ENCODE measurements at places on chromosomes 2 and 18.

GRCh38 chr2:95307036-95307435, 9.9 kb downstream of the KCNIP3 start:
- no peak for DNase-seq

DNA sequence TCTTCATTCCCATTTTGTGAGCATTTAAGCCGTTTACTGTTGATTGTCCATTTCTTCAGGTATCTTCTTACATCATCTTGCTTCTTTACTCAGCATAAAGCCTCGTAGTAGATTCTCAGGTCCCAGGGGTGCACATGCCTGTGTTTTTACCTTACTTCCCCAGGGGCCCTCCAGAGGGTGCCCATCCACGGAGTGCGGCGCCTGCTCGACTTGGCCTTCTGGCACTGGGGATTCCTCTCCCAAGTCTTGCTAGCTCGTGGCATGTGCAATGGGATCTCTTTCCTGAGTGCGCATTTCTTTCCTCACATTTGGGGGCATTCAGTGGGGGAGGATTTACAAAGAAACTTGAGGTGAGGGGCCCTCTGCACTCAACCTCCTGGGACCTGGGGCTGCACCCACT, 148.1 kb downstream of the AGAP1 start:
- DNase-seq, result no peak

GRCh38 chr2:64504774-64505720, 19.1 kb upstream of the AFTPH start:
- no peak for DNase-seq

DNA sequence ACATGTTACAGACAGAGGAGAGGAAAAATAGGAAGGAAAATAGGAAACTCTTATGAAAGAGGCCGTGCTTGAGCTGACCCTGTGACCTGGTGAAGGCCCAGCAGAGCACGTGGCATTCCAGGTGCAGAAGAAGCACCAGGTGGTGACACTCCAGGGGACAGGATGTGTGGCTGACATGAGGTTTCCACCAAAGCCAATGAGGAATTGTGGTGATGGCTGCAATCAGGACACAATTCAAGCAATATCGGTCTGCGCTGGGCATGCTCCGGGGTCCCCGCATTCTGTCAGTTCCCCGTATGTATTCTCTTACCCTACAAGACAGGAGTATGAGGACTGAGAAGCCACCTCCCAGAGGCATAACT, 504.2 kb downstream of the EIPR1 start:
- DNase-seq, result no peak

DNA sequence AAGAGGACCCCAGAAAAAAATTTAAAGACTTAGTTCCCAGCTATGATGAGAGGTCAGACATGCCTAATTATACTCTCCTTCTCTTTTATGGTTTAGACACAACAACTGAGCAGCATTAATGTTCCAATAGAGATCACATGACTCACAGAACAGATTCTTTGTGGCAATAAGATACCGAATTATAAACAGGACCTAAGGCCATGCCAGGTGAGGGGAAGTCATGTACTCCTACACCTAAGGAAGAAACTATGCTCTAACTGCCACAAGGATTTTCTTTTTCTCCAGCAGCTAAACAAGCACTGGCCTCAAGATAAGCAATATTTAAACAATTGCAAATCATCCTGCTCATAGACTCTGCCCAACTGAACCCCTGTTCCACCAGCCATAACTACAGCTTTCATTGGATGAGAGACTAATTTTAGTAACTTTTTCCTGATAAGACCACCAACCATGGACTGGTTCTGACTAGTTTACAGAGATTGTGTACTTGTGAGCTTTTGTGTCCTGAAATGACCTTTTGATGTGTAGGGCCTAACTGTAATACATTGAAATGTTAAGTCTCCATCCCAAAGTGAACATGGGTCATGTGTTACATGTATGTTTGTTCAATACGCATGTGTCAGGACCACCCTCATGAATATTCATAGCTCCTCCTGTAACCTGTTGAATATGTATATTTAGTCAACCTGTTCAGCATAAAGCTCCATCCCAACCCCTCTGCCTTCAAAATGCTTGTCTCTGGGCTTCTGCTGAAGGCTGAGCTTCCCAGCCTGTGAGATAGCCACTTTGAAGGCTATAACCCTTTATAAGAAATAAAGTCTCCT, 21.6 kb upstream of the NFE2L2 start:
- no peak for DNase-seq

- no peak for DNase-seq
Observed at GRCh38 chr2:168633200-168633599, 169.2 kb upstream of the NOSTRIN start.

DNA sequence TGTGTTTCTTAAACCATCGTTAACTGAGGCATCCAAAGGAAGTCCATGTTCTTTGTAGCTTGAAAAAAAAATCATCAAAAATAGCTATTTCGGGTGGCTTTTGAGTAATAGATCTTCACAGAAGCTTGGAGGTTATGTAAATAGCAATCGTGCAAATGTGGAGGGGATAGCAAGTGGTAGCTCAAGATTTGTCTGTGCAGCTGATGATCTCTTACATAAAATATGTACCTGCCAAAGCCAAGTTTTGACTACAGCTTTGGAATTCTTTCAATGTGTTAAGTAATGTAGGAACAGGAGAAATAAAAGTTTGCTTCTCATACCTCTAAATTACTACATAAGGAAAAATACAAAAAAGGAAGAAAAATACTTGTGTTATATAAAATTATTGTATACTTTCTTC, 1432.0 kb downstream of the DPP10 start:
- no peak for DNase-seq
